Eye (tissue), 1 donor: ENCODE measurements at places on chromosomes 3 and 15.

DNA sequence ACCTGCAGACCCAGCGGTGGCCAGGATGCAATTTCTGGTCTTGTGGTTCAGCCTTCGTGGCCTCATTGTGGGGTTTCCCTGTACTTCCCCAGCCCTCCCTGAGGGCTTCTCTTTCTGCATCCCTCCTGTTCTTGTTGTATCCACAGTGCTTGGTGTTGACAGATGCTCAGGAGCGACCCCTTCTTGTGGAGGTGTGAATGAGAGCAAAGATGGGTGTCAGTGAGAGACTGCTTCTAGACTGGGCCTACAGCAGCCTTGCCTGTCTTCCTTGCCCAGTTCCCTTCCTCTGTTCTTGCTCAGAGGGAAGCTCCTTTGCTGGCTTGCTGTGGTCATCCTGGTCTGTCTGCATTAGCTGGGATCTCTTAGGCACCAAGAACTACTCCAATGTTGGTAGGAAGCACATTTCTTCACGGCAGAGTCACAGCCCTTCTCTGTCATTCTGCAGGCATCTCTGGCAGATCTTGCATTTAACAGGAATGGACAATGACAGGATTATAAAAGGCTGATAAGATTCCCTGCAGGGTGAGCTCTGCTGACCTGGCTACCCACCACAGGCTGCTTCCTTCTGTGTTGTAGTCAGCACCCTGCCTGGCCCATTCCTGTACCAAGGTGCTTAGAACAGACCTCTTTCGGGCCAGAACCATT, 317.8 kb upstream of the C2CD4B start:
- no peak for DNase-seq

DNA sequence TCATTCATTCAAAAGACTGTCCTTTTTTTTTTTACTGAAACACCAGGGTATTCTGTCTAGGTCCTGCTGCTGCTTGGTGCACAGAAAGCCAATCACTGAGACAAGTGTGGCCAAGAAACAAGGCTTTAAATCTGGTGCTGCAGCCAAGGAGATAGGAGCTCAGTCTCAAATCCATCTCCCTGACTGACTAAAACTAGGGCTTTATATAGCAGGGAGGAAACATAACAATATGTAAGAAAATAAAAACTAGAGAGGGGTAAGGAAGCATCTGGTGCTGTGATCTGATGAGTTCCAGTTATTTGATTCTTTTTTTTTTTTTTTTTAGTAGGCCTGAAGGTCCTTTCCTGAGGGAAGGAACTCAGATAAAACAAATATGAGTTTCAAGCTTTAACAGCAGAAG, 139.8 kb downstream of the ATG7 start:
- DNase-seq, result no peak

- DNase-seq, result peak; percentile 43
These were observed 716.5 kb upstream of the CFAP20DC start for GRCh38 chr3:59766200-59766872.

DNA sequence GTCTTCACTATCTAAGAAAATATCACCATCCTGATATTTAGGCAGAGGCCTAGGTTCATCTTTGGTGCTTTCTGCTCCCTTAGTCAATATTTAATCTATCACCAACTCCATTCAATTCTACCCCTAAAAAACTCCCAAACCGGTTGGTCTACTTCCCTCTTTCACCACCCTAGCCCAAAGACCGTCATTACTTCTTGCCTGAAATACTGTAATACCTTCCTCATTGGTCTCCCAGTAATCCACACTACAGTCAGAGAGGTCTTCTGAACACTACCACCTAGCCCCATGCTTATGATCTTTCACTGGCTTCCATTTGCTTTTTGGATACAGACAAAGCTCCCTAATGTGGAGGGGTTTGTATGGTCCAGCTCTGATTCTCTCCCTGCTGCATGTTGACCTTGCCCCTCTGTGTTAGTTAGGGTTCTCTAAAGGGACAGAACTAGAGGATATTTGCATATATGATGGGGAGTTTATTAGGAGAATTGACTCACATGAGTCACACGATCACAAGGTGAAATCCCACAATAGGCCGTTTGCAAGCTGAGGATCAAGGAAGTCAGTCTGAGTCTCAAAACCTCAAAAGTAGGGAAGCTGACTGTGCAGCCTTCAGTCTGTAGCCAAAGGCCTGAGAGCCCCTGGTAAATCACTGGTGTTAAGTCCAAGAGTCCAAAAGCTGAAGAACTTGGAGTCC, 36.4 kb upstream of the ATP2C1 start:
- no peak for DNase-seq

GRCh38 chr15:88256279-88257230, at the start of gene NTRK3:
TSS of gene NTRK3 (minus strand) at chr15:88256739. CDS start at chr15:88256153, 586 bp downstream.
- peak; percentile 77 for DNase-seq

DNA sequence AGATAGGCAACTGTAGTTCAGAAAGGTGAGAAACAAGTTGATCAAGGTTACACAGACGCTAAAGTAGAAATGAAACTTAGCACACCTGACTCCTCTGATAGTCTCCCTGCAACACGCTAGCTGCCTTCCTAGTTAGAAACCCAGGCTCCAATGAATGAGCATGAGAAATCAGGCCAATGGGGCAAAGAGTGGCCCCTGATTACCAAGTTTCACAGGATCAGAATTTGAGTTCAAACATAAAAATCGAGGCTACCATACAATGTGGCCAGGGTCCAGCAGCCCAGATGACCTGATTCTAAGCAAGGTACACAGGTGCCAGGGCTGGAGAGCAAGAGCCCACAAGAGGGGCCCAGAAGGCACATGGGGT, 7.7 kb downstream of the PLD1 start:
- DNase-seq, result no peak

DNA sequence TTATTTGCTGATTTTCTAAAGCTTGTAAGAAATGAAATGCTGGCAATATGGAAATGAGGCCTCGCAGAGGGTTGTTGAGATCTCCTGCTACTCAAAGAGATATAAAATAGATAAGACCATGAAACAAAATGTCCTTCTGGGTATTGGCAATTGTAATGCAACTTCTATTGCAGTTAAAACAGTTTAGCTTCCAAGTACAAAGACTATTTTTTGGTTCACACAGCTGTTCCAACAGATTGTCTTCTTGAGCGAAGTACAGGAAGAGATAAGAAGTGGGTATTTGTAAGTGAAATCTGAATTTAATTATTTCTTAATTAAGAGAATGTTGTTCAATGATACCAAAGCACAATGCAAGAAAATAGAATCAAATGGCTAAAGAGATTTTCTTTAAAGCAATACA, 801.5 kb upstream of the GBE1 start:
- DNase-seq, result no peak

DNA sequence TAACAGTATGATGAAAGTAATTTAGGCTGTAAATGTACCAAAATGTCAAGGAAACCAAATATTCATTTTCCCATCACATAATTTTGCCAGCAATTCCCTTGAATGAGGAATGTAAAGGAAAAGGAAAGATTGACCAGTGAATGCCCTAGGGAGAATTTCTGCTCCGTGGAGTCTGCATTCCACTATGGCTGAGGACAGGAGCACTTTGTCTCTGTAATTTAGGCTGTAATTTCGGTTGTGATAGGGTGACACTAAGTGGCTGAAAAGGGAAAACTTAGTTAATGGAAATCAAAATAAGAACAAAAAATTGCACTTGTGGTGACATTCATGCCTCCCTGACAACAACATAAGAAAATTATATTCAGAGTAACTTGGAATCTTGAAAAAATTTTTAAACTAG, 8.3 kb upstream of the TMEM207 start:
- peak; percentile 24 for DNase-seq

- peak; percentile 5 for DNase-seq
These were observed 168.2 kb downstream of the SOX2 start for GRCh38 chr3:181879926-181880325.

- no peak for DNase-seq
These were observed 4.4 kb upstream of the ATOSA start for GRCh38 chr15:52683580-52683979.

GRCh38 chr15:44659056-44659455, 4.4 kb downstream of the SPG11 start:
- DNase-seq, result no peak

- DNase-seq, result no peak
These were observed 436.0 kb upstream of the TPM1 start for GRCh38 chr15:62606376-62607113.

DNA sequence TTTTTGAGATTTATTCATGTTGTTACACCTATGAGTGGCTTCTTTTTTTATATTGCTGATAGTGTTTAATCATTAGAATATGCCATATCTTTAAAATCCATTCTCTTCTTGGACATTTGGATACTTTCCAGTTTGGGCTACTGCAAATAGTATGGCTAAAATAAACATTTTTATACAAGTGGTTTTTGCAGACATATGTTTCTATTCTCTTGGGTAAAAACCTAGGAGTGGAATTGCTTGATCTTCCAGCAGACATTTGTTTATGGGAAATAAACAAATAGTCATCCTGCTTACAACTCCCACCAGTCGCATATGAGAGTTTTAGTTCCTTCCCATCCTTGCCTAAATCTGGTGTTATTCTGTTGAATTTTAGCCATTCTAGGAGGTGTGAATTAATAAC, 193.1 kb downstream of the ALCAM start:
- no peak for DNase-seq

DNA sequence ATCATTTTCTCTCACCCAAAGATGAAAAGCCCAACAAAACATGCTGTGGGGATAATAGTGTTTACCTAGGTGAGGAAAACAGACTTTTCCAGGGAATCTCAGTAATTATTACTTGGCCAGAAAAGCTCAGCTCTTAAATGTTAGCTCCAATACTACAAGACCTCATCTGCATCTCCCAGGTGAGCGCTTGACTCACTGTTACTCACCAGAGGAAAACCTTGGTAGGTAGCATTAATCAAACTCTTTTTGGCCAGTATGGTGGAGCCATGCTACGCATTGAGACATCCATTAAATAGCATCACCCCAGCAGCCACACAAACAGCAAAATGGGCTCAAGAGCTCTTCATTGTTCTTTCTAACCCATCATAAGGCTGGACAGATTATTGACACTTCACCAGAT, 99.0 kb downstream of the TIGIT start:
- DNase-seq, result no peak

- DNase-seq, result no peak
These were observed 6.4 kb downstream of the COL8A1 start for GRCh38 chr3:99644746-99645145.

- peak; percentile 72 for DNase-seq
These were observed 122.2 kb upstream of the DCBLD2 start for GRCh38 chr3:99023590-99024192.
